Activated CD4-positive, alpha-beta T cell treated with anti-CD3 and anti-CD28 coated beads, Interleukin-2, amount 50 U/mL, for 16 hours (primary cell): ENCODE measurements at places on chromosomes 1 and 21.

- DNase-seq = peak; percentile 92
Measured at GRCh38 chr1:207823880-207824566, 72.2 kb downstream of the CD46 start.

DNA sequence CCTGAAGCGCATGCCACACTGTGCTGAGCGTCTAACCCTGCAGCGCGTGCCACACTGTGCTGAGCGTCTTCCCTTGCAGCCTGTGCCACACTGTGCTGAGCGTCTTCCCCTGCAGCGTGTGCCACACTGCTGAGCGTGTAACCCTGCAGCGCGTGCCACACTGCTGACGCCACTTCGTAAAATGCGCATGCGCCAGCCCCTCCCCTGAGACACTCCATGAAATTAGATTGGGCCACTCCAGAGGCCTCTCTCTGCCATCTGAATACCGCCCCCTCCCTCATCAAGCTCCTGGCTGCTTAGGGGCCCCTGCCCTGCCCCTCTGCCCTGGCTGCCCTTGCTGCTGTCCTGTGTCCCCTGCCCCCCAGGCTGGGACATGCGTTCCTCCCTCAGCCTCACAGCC lies 84.8 kb downstream of the POFUT2 start:
- DNase-seq = no peak

DNA sequence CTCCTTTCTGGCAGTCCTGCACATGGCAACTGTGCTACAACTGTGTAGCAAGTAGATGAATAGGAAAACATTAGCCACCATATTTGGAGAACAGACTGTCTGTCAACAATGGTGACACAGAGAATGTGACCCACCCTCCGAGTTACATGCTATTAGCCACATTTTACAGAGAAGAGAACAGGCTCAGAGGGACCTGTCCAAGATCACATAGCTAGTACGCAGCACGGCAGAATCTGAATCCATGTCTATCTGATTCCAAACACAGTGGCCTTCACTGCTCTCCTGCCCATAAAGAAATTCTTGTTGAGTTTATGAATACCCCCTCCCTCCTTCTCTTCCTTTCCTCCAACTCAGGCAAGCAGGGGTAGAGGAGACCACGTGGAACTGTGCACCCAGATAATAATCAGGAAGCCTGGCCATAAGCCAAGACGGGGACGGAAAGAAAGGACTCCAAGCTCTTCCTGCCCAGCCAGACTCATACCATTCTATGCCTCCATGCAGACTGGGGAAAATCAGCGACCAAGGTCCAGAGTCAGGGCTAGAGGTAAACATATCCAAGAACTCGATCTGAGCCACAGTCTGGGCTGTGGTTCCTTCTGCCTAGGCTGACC lies 78.8 kb downstream of the TRABD2B start:
- DNase-seq = no peak

GRCh38 chr1:54135436-54136120 lies 17.2 kb downstream of the CDCP2 start:
- DNase-seq = no peak

DNA sequence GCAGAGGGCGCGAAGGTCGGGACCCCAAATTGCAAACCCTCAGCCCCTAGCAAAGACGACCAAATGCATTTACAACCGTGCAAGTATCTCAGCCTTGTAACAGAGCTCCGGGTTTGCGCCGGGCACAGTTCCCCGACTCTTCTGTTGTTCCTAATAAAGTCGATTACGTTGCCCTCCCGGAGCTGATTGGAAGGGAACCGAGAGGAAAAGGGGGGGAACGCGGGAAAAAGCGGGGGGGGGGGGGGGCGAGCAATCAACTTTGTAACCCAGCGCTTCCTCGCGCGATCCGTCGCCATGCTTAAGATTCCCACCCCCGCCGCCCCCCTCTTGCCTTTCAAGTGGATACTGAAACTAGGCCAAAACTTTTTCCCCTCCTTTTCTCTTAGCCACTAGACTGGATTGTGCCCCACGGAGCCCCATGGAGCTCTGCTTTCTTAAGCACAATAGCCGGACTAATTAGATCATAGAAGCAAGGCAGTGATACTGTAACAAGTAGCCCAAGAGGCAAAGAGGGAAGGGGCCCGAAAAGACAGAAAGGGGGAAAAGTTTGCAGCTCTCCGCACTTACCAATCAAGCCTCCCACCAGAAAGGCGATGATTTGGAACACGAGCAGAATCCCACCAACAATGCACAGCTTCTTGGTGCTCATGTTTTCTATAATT lies 565 bp downstream of the WLS start:
- no peak for DNase-seq

DNA sequence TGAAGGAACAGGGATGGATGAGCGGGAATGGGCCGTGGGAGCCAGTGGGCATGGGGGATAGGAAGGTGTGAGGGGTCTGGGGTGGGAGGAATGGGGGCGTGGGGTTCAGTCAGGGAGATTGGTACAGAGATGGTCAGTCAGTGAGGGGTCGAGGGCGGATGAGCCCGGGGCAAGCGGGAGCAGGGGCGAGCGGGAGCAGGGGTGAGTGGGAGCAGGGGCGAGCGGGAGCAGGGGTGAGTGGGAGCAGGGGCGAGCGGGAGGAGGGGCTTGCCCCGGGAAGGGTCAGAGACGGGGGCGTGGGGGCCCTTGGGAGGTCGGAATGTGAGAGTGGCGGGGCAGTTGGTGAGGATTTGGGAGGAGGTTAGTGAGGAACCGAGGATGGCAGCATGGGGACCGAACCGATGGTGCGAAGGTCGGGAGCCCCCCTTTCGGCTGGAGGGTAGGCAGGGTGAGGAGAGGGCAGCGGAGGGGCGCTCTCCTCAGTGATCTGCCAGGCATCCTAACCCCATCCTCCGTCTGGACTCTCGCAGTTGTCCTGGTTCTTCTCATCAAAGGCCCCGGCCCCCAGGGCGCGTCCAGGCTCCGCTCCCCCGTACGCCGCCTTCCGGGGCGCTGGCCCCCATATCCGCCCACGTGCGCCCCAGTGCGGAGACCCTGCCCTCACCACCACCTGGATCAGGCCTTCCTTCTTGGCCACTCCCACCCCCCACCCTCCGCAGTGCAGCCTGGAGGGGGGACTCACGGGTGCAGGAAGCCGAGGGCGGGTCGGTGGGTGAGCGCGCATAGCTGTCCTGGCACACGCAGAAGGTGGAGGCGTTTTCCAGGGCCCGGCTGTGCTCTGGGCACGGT lies 11.2 kb downstream of the EPHA10 start:
- no peak for DNase-seq

GRCh38 chr1:111707906-111708305 lies 31.3 kb downstream of the INKA2 start:
- no peak for DNase-seq

DNA sequence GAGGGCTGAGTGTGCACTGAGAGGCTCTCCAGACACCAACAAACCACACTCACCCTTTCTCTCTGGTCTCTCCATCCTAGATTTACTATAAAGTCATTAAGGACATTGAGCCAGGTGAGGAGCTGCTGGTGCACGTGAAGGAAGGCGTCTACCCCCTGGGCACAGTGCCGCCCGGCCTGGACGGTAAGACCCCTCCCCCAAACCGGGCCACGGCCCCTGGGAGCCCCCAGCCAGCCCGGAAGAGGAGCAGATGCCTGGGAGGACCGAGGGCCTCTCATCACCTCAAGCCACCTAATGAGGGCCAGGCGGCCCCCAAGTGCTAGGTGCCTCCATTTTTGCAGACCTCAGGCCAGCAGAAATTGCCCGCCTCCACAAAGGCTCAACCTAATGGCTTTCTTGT lies 58.1 kb upstream of the ARHGEF16 start:
- DNase-seq = no peak

DNA sequence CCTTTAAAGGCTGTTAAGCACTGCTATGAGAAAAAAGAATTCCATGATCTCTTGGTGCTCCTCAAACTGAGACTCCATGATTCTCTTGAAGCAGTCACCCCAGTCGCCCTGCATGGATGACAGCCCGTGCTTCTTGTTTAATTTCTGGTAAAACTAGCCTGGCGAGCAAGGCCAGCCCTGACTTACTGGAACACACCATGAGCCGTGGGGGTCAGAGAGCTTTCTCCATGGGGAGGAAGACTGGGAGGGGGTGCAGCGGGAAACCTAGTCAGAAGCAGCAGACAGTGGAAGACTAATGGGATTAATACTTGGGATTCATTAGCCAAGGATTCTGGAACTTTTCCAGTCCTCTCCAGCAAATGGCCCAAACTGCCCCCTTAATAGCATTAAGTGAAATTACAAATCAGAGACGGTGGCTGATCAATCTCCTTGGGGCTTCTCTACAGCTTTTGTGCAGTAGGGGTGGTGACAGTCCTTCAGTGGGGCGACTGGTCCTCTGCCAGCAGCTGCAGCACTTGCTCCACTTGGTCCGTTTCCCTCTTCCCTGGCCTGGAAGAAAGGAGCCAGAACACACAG lies 57.2 kb upstream of the LRRN2 start:
- no peak for DNase-seq

- DNase-seq = no peak
Measured at GRCh38 chr1:74180490-74180889, 17.5 kb downstream of the LRRIQ3 start.

DNA sequence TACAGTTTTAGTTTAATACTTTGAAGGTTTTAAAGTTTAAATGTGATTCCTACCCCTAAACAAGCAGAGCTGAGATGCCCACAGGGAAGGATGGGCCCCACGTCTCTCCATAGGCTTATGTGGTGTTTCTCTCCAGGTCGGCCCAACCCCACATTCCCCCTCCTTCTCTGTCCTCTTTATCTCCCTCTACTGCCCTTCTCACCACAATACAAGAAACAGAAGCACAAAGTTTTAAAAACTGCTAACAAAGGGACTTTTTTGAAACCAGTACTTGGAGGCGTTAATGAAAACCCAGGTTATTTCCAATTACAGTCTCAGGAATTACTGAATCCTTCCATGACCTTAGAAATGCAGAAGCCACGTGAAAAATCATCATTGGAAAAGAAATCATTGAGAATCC lies 324.0 kb downstream of the NTNG1 start:
- DNase-seq = no peak

- no peak for DNase-seq
Measured at GRCh38 chr1:216502528-216503162, 79.4 kb upstream of the USH2A start.

DNA sequence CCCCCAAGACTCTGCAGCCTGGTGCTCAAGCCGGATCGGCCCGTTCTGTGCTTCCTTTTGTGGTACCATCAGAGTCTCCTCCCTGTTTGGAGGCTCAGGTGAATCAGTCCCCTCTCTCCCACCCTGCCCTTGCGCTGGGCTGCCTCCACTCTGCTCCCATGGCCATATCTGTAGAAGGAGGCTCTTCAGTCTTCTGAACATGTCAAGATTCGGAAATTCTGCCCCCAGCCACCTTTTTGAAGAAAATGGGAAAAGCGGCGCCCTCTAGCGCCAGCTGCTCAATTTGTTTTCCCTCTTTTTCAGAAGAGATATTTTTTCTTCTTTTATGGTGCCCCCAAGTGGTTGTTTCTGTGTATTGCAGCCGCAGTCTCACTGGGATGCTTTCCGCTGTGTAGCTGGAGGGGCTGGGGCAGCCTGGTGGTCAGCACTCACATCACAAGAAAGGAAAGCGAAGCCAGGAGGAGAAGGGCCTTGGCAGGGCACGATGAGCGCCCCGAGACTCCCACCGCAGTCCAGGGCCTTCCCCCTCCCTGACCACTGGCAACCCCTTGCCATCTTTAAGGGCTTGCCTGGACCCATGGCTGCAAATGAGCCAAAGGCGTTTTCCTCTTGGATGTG lies 58.4 kb upstream of the CACNA1E start:
- peak; percentile 74 for DNase-seq

- no peak for DNase-seq
Measured at GRCh38 chr1:177849579-177850290, 120.1 kb downstream of the SEC16B start.

GRCh38 chr1:92960395-92961130 lies 699 bp downstream of the DIPK1A start:
- peak; percentile 84 for DNase-seq

- DNase-seq = no peak
Measured at GRCh38 chr1:38326856-38327255, 280.3 kb upstream of the POU3F1 start.

DNA sequence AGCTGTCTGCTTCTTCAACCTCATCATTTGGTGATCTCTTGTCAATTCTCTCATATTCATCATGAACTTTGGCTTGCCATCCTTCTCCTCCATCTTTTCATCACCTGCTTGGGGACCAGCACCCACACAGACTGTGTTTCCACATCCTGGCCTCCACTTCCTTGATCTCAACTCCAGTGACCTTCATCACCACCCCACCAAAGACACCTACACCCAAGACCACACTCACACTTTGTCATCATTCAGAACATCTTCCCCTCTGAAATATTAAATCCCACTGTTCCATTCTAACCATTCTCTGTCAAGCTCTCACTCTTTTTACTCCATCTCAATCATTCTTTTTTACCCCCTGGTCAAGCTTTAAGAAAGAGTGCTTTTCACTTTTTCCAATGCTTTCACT lies 115.5 kb upstream of the VAV3 start:
- DNase-seq = peak; percentile 30

- no peak for DNase-seq
Measured at GRCh38 chr1:244788493-244789275, 46.8 kb upstream of the COX20 start.

GRCh38 chr1:96558635-96559034 lies 162.9 kb upstream of the PTBP2 start:
- DNase-seq = no peak

DNA sequence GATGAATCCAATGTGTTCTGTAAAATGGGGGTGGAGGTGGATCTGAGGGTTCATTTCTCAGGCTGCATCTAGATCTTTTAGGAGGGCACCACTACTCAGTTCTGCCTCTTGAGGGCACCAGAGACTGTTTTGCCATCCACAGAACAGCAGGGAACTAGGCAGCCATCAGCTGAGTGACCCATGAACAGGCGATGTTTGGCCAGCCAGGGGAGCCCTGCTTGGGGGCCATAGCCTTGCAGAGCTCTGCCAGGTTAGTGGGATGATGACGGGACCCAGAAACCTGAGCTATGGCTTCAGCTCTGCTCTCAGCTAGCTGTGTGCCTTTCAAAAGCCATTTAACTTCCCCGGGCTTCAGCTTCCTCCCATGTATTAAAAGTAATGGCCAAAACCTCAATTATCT lies 13.4 kb upstream of the NOS1AP start:
- peak; percentile 57 for DNase-seq

GRCh38 chr21:41664881-41665765 lies 101.7 kb downstream of the RIPK4 start:
- DNase-seq = no peak

DNA sequence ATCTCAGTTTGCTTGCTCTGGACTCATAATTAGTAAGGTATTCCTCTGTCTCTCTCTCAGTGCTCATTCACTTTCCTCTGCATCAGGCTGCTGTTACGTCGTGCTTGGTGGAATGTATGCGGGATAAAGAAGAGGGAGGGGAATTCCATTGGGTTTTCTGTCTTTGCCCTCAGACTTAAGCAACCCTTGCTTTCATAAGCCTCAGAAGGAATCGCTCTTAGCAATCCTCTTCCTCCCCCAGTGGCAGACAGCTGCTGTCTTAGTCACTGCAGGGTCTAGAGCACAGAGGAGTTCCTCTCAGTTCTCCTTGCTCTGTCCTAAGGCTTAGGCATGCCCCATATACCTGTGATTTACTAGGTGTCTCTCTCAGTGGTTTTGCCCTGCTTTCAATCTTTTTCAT lies 19.1 kb upstream of the NTMT2 start:
- no peak for DNase-seq

- peak; percentile 70 for DNase-seq
Measured at GRCh38 chr1:2381741-2382620, 9.4 kb downstream of the MORN1 start.
